ENCODE measurements at places on chromosomes 2 and 18.

DNA sequence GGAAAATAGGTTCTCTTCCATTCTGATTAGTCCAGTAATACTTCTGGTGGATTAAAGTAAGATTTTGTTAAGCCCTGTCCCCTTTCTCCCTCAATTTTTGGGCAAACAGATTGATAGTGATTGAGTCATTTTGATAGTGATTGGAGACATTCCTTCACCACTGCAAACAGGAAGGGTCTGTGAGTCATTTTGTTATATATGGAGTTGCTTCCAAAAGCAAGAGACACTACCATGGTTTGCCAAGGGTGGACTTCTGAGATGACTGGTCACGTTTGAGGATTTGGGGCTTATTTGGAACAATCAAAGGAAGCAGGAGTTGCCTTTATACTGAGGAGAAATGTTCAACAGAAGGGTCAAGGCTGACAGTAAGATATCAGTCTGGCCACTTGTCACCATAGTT, 249.9 kb downstream of the PARD3B start:
- no peak for DNase-seq

DNA sequence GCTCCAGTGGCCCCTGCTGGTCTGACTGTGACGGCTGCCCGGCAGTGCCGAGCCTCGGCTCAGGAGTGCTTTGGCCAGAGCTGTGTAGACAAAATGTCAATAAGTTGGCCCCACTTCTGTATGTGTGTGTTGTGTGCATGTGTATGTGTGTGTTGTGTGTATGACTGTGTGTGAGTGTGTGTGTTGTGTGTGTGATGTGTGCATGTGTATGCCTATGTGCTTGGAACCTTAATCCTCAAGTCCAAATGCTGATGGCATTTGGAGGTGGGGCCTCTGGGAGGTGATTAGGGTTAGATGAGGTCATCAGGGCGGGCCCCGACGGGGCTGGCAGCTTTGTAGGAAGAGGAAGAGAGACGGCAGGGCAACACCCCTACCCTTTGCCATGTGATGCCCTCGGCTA, 269.0 kb downstream of the DCDC2C start:
- DNase-seq = no peak

DNA sequence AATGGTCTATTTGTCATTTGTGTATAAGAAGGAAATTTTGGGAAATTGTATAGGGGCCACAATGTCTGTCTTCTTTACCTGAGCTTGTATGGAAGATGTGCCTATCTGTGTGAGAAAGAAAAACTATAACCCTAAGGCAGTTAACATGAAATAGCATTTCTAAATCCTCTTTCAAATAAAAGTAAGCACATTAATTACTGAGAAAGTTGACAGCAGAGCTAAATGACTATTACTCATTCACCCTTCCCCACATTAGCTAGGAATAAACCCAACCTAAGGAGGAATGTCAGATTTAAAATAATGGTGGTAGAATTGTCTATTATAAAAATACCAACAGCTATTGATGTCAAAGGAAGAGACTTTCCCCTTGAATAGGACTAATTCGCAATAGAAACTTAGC, 56.2 kb downstream of the SLC38A11 start:
- DNase-seq = no peak

- no peak for DNase-seq
Measured at GRCh38 chr2:142973822-142974207, 96.4 kb downstream of the KYNU start.

DNA sequence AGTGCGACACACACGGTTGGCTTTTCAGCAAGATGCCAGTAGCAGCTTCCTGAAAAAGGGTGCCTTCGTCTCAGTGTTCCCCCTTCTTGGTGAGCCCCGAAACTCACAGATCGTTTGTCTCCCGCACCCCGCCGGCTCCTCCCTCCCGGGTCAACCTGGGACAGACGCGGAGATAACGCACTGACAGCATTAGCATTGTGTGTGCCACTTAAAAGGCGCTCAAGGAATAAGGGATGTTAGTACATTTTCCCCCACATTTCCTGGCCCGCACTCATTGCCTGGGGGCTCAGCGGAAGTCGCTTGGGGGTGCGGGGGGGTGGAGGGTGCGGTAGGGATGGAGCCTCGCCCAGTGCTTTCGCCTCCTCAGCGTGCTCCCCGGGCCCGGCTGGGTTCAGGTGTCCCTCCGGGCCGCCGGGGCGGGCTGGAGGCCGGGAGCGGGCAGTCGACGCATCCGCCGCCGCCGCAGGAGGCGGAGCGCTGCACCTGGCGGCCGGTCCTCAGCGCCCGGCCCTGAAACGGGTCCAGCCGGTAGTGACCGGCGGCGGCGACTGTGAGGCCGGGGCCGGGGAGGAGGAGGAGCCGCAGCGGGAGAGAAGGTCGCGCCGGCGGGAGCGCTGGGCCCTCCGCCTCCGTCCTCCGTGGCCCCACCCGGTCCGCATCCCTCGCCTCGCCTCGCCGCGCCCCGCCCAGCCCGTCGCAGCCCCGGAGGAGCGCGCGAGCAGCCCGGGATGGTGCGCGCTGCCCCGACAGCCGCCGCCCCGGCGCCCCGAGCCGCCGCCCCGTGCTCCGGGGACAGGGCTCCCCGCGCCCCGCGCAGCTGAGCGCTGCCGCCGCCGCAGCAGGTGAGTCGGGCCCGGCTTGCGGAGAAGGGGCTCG, at the start of gene MFSD6:
Gene MFSD6 (plus strand): TSS at position 694 of the 876 bp plus-strand sequence. CDS start 27,675 bp downstream, outside the sequence.
- peak; percentile 30 for DNase-seq

DNA sequence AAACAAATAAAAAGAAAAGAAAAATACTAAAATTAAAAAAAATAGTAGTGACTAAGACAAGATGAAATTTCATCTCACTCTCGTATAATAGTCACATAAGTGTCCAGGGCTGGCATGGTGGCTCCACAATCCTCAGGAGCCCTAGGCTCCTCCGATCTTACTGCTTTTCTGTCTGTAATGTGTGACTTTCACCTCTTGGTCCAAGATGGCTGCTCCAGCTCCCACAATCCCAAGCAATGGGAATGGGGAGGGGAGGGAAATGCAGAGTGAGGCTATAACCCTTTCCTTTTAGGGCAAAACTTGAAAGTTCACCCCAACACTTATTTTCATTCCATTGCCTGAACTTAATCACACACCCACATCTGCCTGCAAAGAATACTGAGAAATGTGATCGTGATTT, 90.4 kb downstream of the MOGAT1 start:
- DNase-seq = no peak

DNA sequence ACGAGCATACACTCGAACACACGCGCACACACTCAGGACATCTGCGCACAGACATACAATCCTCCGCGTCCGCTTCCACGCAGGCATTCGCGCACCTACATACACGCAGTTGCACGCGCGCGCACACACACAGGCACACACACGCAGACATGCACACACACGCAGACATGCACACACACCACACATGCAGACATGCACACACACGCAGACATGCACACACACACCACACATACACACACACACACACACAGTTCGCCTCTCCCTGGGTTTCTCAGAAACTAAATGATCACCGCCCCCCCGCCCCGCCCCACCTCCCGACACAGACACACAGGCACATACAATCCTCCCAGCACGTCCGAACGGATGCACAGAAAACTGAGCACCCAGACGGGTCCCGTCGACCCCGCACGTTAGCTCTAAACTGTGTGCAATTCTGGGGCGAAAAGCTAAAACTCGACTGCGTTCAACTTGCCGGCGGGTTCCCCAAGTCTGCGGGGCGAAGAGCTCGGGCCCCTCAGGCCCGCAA, 1.0 kb downstream of the EPHA4 start:
- DNase-seq = no peak

- DNase-seq = no peak
Measured at GRCh38 chr2:197672371-197672893, 3.0 kb downstream of the RFTN2 start.

DNA sequence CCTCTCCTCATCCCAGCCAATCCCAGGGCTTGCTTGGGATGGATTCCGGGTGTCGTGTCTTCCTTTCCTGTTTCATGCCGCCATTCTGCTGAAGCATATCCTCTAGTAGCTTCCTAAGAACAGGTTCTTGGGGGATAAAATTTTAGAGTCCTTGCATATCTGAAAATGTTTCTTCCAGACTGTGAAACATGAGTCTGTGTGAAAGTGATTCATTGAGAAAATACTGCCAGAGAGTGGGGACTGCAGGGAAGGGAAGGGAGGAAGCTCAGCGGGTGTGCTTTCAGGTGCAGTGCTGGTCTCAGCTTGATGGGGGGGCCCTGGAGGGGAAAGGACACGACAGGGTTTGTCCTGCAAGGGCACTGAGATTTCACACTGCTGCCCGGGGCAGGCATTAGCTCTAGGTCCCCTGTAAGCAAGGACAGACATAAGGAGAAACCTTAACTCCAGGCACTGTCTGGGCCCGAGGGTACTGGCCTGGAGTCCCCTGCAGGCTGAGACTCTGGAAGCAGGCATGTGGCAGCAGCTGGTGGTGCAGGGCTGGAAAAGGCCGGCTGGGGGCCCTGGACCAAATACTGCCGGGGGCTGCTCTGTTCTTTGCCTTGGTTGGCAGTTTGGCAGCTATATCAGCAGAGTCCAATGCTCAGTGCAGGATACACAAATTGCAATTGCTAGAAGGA, 97.6 kb upstream of the HS6ST1 start:
- no peak for DNase-seq

DNA sequence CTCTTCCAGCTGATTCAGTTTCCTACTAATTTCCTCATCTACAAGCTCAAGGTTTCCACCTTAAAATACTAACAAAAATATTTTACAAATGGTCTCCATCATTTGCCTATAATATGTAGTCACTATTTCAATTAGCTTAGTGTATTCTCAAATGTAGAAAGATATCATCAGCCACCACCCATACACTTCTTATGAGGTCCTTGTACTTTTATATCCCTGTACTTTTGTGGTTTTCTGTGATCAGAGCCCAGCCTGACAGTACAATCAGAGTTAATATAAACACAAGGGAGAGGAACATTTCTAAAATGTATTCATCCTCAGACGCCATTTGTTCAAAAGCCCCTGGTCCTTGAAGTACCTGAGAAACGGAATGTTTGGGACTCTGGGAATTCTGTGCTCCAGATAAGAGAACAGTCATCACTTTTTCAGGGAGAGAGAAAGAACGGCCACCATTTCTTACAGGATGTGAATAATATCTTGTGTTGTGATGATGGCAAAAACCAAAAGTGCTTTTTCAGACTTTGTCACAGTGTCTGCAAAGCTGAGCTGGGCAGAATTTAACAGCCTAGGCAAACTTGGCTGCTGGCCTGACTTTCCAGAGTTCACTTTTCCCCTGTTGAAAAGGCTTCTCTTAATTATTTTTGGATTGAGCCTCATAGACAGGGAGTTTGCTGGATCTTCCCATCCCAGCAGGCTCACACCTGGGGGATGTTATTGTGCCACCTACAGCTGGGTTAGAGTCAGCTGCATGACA, 361.7 kb upstream of the ACVR2A start:
- DNase-seq = no peak

DNA sequence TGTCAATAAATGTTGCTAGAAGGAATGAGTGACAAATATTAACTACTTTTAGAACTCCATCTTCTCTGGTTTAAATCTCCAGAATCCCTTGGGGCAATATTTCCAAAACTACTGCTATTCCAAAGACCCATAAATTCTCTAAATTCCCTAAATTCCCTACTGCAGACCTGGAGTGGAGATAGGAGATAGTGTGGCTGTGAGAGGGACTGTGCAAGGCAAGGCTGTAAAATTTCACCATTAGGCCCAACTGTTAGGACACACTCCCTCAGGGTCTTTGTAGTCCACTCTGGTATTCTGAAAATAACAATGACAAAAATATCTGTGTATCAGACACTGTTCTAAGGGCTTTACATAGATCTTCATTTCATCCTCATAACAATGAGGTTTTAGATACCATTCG, 67.9 kb downstream of the MYL12B start:
- DNase-seq = no peak

DNA sequence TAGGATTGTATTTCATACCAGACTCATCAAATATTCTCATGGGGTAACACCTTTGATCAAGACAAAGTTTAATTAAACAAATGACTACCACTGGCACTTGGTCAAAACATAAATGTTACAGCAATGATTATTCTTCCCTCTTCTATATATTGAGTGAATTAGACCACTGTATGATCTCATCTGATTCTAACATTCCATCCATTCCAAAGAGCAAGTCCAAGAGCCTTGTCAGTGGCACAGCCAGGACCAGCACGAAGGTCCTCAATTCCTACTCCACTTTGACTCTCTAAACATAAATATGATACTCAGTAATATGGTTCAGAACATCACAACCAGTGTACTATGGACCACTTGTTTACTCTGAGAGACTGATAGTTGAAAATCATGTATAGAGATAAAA, 86.4 kb downstream of the AP1S3 start:
- DNase-seq = no peak

GRCh38 chr2:45845566-45845965, 194.1 kb downstream of the PRKCE start:
- no peak for DNase-seq

- DNase-seq = no peak
Measured at GRCh38 chr2:134675314-134675713, 43.5 kb downstream of the TMEM163 start.

- no peak for DNase-seq
Measured at GRCh38 chr2:220076734-220077133, 449.3 kb downstream of the SLC4A3 start.

GRCh38 chr2:180722551-180723239, 257.7 kb upstream of the UBE2E3 start:
- DNase-seq = no peak

DNA sequence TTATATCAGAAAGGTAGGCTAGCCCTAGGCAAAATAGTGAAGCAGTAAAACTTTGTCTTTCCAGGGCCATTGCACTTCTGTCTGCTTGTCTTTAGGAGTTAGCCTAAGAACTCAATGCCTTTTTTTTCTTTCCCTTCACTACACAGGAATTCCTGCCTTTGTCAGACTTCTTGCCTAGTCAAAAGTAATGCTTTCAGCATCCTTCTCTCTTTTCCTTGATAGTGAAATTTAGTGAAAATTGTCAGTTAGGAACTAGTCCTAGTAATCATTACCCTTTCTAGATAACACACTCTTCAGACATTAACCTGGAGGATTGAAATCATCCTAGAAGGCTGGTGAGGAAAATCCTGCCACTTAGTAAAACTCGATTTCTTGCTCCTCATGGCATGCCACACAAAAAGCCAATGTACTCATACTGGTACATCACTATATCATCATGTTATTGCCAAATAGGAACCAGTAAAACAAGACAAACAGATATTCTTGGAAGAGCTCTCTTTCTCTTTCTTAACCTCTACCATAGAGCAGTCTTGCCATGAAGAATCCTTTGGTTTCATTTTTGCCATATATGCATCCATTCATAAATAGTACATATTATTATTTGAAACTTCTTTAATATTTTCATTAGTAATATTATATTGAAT, 320.5 kb downstream of the CTNNA2 start:
- DNase-seq = no peak

DNA sequence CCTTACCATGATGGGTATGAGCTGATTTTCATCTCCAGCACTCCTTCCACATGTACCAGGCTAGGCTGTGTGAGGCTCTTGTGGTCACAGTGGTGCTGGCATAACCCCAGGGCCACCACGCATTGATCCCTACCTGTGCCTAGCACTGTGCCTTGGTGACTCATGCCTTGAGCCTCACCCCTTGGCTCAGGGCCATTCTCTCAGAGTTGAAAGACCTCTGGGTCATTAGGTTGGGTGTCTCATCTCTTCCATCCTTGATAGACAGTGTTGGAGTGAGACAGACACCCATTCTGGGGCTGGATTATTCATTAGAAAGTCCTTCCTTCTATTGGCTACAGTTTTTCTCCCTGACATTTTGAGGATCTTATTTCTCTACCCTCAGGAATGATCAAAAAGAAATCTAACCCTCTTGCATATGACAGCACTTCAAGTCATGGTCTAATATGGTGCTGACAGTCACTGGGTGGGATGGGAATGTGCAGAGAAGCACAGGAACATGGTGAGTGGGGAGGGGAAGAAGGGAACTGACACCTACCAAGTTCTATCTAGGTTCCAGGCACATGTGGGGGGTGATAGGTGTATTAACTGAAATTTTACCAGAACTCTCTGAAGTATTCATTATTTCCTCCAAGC, 41.3 kb downstream of the DYSF start:
- no peak for DNase-seq
